Fibroblast of the aortic adventitia (primary cell): ENCODE measurements at places on chromosomes 5 and 9.

GRCh38 chr9:73643379-73644013 lies 491.8 kb downstream of the ANXA1 start:
- DNase-seq, result peak; percentile 58

DNA sequence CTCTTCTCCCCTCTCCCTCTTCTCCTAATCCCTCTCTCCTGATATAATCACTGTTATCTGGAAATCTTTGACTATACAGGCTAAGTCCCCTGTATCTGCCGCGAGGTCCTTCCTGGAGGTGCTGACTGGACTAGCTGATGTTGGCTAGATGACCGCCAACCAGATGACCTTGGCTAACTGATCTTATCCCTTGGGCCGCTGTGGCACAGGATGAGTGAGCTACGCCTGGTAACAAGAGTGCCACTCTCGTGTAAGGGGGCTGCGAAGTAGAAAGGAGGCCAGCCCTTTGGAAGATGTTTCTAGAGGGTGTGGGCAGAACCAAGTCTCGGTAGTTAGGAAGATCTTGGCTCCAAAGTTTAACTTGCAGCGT lies 345 bp upstream of the PRRC1 start:
- DNase-seq, result no peak

DNA sequence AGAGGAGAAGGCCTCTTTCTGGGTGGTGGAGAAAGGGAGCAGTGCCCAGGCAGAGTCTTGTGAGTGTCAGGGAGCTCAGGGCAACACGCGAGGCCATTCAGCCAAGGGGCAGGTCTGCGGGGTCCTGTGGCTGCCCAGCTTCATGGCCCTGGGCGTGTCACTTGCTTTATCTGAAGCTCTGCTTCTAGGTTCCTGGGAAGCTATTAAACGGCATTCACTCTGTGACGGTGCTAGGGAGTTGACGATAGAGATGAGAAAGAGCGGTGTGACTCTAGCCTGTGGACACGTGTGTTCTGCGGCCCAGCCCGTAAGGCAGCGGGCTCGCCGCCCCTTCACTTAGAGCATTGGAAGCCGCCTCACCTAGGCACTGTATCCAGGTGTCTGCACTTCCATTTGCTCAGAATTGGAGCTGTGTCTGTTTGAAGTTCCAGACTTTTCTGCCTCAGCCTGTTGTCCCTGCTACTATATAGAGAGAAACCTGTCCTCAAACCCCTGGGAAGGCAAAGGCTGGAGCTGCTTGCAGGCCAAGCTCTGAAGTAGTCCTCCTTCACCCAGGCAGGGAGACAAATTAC lies 88.3 kb downstream of the PHF2 start:
- DNase-seq, result no peak

DNA sequence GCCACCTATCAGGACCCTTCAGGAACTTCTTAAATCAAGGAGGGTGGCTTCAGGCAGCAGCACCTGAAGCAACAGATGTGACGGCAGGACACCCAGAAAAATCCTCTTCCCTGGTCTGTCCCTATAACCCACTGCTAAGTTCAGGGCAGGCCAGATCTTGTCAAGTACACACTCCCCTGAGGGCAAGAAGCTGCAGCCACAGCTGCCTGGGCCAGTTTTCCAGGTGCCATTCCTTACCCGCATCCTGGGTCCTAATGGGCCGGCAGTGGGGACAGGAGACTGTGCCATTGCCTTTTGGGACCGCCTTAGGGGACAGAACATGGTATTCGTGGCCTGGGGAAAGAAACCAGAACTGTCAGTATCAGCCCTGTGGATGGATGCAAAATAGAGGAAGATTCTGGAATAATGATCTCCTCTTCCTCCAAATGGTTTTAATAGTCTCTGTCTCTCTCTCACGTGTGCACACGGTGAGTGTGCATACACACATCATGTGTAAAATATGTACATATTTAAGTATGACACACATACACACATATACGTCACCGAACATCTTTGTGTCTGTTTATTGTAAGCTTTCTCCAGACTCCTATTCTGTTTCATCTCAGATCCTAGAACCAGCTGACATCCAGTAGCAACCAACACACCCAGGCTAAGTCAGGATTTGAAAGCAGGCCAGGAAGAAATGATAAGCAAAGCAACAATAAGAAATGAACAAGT lies 14.0 kb downstream of the ORM2 start:
- peak; percentile 65 for DNase-seq

DNA sequence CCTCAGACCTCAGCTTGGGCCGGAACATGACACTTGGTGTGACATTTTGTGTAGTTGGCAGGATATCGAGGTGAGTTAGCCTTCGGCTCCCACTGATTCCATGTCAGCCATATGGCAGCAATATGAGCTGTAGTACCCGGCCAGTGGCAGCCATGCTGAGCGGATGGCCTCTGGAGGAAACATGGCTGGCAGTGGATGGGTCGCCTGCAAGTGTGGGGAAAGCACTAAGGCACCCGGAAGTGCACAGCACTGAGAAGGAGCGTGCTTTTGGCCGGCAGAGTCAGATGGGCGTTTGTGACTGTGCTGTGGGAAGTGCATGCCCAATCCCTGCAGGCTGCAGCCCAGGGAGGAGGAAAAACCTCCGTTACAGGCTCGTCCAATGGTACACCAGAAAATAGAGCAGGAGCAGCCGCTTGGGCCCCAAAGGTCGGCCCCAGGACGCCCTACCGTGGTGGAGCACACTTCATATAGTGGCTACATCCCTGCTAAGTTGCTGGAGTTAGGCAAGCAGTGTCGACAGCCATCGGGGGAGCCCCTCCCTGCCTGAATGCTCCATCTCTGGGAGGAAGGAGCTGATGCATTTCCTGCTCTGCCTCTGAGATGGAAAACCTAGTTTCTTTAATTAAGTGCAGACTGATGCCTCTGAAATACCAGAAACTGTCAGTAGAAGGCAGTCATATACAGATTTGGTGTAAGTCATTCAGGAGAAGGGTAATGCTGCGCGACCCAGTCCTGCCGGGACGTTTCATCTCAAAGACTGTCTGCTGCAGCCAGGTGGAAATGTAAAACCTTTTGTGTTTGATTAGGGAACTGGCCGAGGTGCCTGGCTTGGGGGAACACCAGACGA lies 2185.8 kb upstream of the ACO1 start:
- no peak for DNase-seq

- no peak for DNase-seq
Measured at GRCh38 chr5:14242871-14243383, 99.8 kb downstream of the TRIO start.

DNA sequence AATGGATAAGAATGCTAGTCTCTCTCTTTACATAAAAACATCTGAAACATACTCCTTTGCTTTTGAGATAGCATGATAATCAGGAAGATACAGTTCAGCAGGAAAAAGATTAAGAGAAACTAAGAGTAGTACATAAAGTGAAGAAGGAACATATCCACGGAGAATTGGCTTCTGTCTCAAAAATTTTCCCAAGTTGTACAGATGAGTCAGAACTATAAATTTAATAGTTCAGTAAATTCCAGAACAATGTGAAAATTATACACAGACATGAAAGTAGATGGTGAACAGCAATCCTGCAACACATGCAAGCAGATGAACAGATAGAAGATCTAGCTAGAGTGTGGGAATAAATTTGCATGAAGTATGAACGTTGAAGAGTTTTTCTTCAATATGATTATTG lies 691.4 kb upstream of the RIOK2 start:
- no peak for DNase-seq

GRCh38 chr5:14579731-14580397 lies 1.7 kb upstream of the OTULINL start:
- no peak for DNase-seq

- DNase-seq, result no peak
Measured at GRCh38 chr9:108842610-108843295, 13.0 kb downstream of the ACTL7B start.

- DNase-seq, result no peak
Measured at GRCh38 chr9:68540712-68541535, at the start of gene TMEM252. TMEM252 (minus strand) TSS chr9:68540883; CDS start chr9:68540814, 69 bp downstream.

GRCh38 chr9:92635760-92636159 lies 34.2 kb downstream of the IPPK start:
- no peak for DNase-seq

DNA sequence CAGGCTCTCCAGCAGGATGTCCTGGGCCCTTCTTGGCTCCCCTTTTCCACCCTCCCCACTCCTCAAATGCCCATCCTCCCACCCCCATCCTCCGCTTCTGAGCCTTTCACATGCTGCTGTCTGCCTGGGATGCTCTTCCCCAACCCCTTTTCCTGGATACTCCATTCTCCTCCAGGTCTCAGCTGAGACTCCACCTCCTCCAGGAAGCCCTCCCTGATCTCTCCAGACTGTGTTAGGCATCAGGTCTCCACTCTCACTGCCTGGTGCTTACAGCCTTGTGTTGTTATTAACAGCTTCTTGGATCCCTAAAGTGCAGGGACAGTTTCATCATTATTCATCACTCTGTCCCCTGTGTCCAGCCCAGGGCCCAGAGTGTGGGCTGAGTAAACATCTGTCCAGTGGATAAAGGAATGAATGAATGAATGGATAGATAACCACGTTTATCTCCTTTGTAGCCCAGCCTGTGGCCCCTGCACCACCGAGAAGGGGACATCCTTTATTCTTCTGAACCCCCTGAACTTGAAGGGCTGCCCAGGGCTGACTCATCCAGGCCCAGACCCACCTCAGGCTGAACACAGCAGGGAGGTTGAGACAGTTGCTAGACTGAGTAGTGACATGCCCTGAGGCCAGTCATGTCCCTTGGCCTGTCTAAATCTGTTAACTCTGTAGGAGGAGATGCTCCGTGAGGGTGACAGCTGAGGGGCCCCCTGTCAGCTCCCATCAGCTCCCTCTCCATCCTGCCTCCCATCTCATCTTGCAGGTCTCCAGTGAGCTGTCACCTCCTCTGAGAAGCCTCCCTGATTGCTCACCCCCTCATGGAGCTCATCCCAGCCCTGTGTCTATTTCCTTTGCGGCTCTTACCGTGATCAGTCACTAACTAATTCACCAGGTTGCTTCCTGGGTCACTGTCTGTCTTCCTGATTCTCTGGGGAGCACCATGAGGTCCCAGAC lies 14.6 kb upstream of the LAMC3 start:
- DNase-seq, result no peak

GRCh38 chr9:117936185-117937130 lies 232.3 kb downstream of the TLR4 start:
- DNase-seq, result no peak

DNA sequence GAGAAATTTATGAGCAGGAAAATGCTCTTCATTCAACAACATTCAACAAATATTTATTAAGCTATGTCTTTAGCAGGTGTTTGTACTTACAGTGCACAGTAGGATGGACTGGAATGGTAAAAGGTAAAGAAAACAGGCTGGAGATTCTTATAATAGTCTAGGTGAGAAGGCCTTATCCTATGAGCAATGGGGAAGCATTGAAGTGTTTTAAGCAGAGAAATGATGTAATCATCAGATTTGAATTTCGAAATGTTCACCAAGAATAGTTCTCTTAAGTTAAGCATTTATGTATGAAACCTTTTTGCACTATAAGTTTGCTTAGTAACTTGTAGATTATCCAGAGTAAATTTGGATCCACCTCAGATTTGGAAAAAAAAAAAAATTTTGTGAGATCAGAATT lies 209.3 kb downstream of the NR3C1 start:
- DNase-seq, result peak; percentile 54

- no peak for DNase-seq
Measured at GRCh38 chr5:18920966-18921365, 1067.0 kb downstream of the CDH18 start.

- DNase-seq, result peak; percentile 60
Measured at GRCh38 chr9:115134941-115135340, 17.0 kb upstream of the TNC start.

- DNase-seq, result no peak
Measured at GRCh38 chr9:87713988-87714330, 12.0 kb upstream of the CTSL start.

GRCh38 chr5:153476767-153477166 lies 13.7 kb upstream of the GRIA1 start:
- peak; percentile 85 for DNase-seq

DNA sequence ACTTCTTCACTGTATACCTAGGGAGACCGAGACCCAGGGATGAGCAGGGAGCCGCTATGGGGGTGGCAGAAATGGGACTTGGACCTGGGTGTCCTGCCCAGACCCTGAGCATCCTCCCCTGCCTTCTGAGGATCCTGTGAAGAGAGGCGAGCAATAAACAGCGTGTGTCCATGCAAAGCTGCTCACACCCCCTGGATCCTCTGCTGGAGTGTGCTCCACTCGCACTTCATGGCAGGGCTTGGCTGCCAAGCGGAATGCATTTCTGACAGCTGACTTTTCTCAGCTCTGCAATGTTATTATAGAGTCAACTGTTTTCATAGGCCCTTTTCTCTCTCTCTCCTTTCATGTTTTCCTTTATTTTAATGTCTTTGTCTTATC lies 31.0 kb upstream of the ALDH1B1 start:
- DNase-seq, result peak; percentile 14

- no peak for DNase-seq
Measured at GRCh38 chr5:172841256-172841655, 7.2 kb downstream of the ERGIC1 start.

GRCh38 chr9:37206121-37206620 lies 85.8 kb downstream of the ZCCHC7 start:
- DNase-seq, result no peak

GRCh38 chr5:163730206-163730756 lies 224.9 kb downstream of the MAT2B start:
- DNase-seq, result no peak

DNA sequence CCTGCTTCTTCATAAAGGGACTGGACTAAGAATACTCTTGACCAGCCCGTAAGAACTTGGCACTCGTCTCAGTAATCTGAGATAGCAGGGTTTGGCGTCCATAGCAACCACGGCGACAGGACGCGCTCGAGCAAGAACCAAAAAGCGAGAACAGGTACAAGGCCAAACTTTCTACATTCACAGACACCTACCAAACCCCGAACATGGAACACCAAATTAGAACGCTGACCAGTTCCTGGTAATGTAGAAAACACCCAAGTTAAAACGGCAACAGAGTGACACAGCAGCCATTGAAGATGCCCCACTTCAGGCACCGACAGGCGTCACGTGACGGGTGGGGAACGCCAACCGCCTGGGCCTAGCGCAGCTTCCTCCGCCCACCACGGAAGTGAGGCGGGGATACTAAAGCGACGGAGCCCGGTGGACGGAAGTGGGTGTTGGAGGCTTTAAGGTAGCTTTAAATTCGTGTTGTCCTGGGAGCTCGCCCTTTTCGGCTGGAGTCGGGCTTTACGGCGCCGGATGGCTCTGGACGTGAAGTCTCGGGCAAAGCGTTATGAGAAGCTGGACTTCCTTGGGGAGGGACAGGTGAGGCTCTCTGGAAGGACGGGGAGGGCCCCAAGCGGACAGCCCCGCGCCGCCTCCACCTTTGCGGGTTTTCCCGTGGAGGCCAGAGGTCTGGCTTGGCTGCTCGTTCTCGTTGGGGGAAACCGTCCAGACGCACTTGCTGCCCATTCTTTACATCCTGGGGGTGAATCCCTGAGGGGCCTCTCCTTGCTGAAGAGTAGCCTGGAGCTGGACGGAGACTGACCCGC lies at the start of gene CDK7:
Gene CDK7 (plus strand): TSS at position 430 of the 812 bp plus-strand sequence. CDS start 90 bp downstream, at position 520.
- DNase-seq, result peak; percentile 90

GRCh38 chr9:22446589-22446949 lies at the start of gene DMRTA1:
DMRTA1 (plus strand) TSS chr9:22446824; CDS start chr9:22447066, 242 bp downstream.
- DNase-seq, result peak; percentile 57

DNA sequence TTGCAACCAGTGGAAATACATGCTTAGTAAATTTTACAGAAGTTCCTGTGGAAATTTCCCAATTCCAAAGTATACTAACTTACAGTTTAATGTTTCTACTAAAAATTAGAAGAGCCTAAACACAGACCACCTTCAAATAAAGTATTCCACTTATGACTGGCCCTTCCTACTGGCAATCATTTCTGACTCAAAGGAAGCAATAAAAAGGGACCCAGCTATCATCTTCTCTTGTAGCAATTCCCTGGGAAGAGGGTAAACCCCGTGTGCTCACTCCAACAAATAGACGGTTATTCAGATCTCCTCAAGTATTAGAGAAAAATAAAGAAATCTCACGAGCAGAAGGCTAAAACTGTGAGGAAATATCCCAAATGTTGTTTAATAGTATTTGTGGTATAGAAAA lies 43.3 kb downstream of the GOLPH3 start:
- no peak for DNase-seq
